Right forelimb (tissue), 1 donor: ENCODE measurements at places on chromosomes 6 and 20.

GRCh38 chr20:22827916-22828315 is 207.2 kb upstream of the SSTR4 start:
- DNase-seq: peak; percentile 24

DNA sequence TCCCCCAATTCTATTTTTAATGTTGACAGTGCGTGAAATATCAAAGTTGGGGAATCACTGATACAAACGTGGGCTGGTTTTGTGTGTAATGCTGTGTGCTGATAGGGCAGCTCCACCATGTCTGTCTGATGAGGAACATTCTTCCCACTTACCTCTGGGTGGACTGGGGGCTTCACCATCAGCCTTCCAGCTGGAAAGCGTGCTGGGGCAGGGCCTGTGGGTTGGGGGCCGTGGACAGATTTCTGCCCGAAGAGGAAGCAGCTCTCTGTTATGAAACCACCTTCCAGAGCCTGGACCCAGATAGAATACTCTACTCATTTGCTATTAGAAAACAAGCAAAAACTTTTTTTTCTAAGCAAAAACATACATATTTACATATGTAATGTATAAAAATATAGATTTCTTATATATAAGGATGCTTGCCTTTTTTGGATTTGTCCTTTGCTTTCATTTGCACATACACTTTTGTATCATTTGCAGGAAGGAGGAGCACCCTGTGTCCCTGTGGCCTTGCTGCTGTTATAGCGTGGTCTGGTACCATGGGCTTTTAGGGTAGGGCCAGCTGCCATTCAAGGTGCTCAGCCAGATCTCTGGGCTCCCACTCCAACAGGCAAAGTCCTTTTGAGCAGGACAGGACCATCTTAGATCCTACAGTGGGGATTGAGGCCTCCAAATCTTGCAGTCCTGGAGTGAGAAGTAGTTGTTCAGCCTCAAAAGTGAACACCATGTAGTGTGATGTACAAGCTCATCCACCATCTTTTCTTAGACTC is 48.1 kb downstream of the DUSP22 start:
- no peak for DNase-seq

GRCh38 chr6:15535495-15536197 is 127.2 kb downstream of the DTNBP1 start:
- DNase-seq: no peak

- DNase-seq: peak; percentile 54
These were observed 12.5 kb upstream of the SIRPB2 start for GRCh38 chr20:1503564-1504227.

GRCh38 chr6:98547634-98548033 is 286.7 kb upstream of the POU3F2 start:
- no peak for DNase-seq

DNA sequence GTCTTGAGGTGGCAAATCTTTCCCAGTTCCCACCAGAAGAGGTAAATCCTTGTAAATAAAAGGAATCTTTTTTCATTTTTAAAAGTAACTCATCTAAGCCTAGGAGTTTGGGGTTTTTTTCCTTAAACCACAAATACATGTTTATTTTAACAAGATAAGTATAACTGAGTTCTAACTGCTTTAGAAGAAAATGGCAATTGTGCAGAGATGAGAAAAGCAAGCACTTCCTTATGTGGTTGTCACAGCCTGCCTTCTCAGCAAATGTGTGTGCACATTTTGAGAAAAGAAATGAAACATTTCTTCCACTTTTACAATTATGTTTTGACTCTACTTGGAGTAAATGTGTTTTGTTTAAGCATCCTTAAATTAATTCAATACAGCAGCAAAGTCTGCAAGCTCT is 17.7 kb downstream of the HCK start:
- DNase-seq: no peak

DNA sequence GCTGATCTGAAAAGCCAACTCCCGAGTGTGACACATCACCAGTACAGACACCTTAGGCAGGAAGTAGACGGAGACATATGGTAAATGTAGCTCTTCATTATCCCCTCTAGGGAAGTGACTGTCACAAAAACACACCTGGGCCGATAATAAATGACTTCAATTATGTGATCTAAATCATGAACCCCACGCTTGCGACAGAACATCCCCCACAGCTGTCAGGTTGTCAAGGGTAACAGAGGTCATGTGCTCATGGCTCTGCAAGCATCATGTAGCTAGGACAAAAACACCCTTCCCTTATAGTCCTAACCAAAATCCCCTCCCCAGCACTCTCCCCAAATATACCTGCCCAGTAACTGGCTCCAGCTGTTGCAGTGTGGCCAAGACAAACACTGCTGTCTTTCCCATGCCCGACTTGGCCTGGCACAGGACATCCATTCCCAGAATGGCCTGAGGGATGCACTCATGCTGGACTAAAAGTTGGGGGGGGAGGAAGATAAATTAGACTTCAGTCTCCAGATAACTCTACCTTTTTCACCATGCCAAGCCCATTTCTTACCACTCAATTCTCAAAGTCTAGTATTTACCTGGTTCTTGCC is 2.9 kb downstream of the DDX39B start:
- DNase-seq: no peak

- DNase-seq: no peak
These were observed 42.4 kb downstream of the ARHGAP18 start for GRCh38 chr6:129667621-129668020.

DNA sequence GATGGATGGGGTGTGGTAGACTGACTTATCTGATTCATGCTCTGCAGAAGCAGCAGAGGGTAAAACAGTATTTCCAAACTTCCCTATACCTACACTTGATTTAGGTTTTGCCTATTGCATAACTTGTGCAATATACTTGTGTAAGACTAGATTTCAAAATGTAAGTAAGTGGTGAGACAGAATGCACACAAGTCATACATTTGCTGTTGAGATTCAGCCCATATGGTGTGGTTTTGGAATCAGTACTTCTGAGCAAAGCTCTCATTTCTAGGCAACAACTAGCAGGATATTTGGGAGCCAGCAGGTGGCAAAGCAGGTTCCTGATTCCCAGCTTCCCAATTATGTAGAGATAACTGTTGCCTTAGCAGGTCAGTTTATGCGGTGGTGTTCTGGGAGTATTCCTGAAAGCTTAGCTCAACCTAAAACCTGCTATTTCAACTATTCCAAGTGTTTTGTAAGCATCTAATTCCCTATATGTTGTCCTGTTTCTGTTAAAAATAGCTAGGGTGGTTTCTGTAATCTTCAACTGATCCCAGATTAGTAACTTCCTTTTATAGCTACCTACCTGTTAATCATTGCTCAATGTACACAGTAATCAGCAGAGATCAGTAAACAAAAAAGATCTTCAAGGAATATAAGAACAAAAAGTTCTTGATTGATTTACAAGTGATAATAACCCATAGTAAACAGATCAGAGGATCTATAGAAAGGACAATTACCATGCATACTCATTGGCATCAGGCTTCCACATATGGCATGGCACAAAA is 8.5 kb upstream of the FABP7 start:
- DNase-seq: no peak

DNA sequence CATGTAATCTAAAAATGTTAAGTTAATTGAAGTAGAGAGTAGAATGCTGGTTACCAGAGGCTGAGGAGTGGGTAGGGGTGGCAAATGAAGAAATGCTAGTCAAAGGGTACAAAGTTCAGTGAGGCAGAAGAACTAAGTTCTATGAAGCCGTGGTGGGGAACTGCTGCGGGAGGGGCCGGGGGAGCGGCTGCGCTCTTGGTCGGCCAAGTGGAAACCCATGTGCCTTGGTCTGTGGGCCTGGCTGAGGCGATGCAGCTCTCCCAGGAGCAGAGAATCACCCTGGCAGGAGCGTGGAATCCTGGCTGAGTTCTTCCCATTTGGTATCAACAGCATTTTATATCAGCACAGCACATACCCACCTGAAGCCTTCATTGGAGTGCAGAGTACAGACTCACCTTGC is 22.3 kb downstream of the TTLL2 start:
- DNase-seq: no peak

GRCh38 chr20:38278763-38279162 is 18.2 kb upstream of the KIAA1755 start:
- DNase-seq: peak; percentile 20

GRCh38 chr20:57959018-57959417 is 249.2 kb upstream of the PMEPA1 start:
- no peak for DNase-seq

GRCh38 chr6:40620574-40621240 is 33.5 kb upstream of the LRFN2 start:
- DNase-seq: no peak

GRCh38 chr20:6705106-6705766 is 62.2 kb upstream of the BMP2 start:
- no peak for DNase-seq

DNA sequence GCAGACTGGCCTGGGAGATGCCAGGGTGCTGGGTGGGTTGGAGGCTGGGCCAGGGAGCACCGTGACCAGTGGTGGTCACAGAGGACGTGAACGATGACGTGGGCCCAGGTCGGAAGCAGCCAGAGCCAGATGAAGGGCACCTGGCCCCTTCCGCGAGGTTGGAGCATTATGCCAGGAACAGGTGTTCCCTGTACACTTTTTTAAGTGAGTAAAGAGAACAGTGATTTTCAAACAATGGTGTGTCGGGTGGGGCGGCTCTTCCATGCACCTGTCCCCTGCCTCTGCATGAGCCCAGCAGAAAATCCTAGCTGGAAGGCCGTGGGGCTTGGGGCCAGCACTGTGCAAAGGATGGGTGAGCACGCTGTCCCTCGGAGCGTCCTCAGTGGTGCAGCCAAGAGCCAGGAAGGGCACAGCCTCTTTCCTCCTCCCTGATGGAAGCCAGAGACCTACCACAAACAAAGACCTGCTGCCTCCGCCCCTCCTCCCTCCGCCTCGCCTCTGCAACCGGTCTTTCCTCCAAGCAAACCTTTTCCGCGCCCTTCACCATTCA is 350.5 kb downstream of the ZFAND3 start:
- no peak for DNase-seq

DNA sequence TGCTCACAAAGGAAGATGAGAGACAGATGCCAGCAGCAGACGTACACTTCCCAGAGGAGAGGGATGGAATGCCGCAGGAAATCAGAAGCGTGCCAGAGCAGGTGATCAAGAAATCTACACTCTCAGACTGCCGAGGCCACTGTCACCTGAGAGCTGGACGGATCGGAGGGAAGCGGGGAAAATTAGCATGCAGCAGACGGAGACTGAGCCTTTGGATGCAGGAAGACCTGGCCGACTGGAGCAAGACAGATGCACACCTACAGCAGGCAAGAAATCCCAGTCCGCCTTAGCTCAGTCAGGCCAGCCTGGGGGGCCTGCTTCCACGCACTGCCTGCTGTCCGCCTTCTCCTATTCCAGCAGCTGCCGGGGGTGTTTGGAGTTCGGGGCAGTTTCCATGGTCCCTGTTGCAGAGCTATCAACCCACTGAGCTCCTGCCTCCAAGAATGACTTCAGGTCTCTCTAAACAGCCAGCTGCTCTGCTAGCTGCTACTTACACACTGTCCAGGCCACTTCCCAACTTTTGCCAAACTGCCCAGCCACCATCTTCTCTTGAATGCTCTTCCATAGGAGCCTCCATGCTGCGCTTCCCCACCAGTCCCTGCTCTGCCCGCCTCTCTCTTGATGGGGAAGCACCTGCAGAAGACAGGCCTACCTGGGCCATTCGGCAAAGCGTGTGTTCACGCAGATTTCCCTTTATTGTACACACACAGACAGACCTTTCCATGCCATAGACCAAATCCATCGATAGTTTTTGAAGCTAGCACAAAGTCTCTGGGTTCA is 368.5 kb downstream of the ZFAND3 start:
- peak; percentile 40 for DNase-seq

DNA sequence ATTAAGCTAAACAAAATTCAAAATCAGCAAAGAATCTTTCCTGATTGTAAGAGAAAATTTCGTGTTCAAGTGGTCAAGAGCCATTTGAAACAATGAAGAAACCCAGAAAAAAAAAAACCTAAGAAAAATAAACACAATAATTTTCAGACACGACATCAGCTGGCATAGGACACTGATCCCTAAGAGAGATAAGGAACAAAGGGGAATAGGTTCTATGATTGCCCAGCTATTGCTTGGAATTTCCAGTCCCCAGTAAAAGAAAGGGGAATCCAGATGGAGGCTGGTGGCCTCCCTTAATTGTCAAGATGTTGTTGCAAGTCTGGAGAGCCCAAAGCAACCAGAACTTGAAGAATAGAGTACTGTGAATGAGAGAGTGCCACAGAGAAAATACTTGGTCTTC is 48.5 kb downstream of the COL12A1 start:
- no peak for DNase-seq

GRCh38 chr6:21931641-21932335 is 338.2 kb downstream of the SOX4 start:
- no peak for DNase-seq

DNA sequence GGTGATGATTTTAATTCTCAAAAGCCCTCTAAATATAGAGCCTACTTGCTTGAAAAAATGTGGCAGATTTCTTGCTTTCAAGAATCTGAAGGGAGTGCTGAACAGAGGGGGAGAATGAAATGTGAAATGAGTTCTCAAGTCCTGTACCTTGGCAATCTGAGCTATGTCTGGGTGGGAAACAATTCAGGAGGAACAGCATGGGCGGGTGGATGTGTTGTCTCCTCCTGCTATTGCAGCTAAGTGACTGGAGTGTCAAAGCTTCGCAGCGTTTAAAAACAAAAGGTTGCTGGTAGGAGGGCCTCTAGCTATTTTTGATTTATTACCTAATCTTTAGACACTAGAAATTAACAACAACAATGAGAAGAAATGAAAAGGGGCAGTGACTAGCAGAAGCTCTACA is 102.5 kb upstream of the ARG1 start:
- DNase-seq: no peak

DNA sequence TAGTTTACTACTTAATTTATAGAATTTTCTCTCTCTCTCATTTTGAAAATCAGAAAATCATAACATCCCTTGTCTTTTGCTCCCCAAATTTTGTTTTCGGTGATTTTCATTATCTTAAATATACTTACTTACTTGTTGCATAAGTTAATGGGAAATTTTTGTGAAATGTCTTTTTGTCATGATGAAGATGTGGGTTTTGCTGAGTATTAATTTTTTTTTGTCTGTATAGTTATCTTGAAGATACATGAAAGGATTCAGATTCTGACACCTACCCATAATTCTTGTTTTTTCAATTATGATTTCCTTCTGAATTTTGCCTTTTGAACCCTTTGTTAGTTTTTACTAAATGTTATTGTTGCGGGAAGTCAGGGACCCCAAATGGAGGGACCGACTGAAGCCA is 817.9 kb downstream of the EYS start:
- no peak for DNase-seq

- DNase-seq: no peak
These were observed 19.8 kb downstream of the ADRM1 start for GRCh38 chr20:62322492-62323041.

DNA sequence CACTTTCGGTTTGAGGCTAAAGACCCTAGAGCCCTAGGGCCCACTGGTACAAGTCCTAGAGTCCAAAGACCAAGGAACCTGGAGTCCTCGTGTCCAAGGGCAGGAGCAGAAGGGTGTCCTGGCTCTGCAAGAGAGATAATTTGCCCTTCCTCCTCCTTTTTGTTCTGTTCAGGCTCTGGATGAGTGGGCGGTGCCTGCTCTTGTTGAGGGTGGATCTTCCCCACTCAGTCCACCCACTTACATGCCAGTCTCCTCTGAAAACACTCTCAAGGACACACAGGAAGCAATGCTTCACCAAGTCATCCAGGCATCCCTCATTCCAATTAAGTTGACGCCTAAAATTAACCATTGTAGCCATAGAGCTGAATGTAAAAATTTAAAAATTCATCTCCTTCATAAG is 102.1 kb downstream of the UST start:
- DNase-seq: no peak
